Ovary (tissue), 10 donors: ENCODE measurements at places on chromosomes 13 and 19. TPM values are rescaled to one million over a fixed set of nuclear protein-coding genes. Genes with fewer than 3 reads are reported as not detected.

DNA sequence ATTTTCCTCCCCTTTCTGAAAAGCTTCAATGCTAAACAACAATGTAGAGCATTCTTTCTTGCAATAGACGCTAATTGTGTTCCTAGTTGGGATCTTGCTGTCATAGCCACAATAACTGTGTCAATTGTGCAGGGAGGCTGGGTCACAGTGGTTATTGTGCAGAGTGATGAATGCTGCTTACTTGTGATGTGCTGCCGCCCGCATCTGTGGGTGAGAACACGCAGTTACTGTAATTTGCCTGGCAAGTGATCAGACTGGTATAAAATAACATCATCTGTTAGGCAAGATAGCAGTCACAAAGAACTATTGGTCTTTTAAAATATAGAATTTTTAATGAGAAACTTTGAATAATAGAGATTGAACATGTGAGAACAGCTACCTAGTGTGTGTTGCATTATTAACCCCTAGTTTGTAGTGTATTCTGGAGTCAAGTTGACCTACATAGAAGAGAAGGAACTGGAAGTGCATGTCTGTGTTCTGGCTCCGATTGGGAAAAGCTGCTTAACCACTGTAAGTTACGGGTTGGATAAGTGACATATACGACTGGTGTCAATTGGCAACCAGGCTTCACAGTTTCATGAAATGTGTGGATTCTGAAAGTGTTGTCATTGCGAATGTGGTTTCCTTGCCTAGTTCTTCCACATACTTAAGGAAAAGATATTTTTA, 43.6 kb downstream of the SLAIN1 start:
- peaks cover 2% of the 10 kb centered on the region for H3K4me1 ChIP-seq
- H3K27ac ChIP-seq: no peak overlapping the region
- no peak for DNase-seq
- H3K4me3 ChIP-seq: no peak overlapping the region
- H3K27me3 ChIP-seq: no peaks in the 10 kb centered on the region

GRCh38 chr19:36009220-36009619, 607 bp upstream of the SYNE4 start:
- H3K27me3 ChIP-seq: no peaks in the 10 kb centered on the region
- H3K27ac ChIP-seq: peak overlapping the region; percentile 50
- H3K4me1 ChIP-seq: peaks cover 4% of the 10 kb centered on the region
- DNase-seq: peak; percentile 80

The LYL1 gene
- total RNA-seq: 2.9 TPM

GRCh38 chr13:101309014-101309619, 107.2 kb downstream of the NALCN start:
- H3K36me3 ChIP-seq: no peaks in the 10 kb centered on the region
- H3K27ac ChIP-seq: no peak overlapping the region
- no peak for DNase-seq
- H3K4me1 ChIP-seq: no peaks in the 10 kb centered on the region

GRCh38 chr13:67772807-67773453, 542.8 kb upstream of the PCDH9 start:
- H3K36me3 ChIP-seq: no peaks in the 10 kb centered on the region
- no peaks in the 10 kb centered on the region for H3K4me1 ChIP-seq
- H3K27ac ChIP-seq: no peak overlapping the region
- no peak for DNase-seq

DNA sequence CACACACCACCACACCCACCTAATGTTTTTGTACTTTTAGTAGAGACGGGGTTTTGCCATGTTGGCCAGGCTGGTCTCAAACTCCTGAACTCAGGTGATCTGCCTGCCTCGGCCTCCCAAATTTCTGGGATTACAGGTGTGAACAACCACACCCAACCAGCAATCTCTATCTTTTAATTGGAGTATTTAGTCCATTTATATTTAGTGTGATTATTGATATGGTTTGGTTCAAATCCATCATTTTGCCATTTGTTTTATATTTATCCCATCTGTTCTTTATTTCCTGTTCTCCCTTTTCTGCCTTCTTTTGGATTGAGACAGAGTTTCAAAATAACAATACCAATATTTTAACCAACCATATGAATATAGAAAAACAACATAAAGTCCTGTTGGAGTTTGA, 4.1 kb downstream of the ZNF420 start:
- H3K27me3 ChIP-seq: no peaks in the 10 kb centered on the region
- peaks cover 6% of the 10 kb centered on the region for H3K4me1 ChIP-seq
- no peak for DNase-seq
- H3K27ac ChIP-seq: no peak overlapping the region
- no peak overlapping the region for H3K4me3 ChIP-seq

DNA sequence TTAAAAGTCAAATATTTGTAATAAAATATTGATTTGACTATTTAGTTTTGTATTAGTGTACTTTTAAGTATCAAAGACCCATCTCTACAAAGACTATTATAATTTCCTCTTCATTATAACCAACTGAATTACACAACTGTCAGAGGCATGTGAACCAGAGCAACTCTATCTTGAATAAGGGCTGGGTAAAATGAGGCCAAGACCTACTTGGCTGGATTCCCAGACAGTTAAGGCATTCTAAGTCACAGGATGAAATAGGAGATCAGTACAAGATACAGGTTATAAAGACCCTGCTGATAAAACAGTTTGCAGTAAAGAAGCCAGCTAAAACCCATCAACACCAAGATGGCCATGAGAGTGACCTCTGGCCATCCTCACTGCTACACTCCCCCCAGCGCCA, 36.2 kb upstream of the ATP12A start:
- no peaks in the 10 kb centered on the region for H3K36me3 ChIP-seq
- H3K27me3 ChIP-seq: no peaks in the 10 kb centered on the region

GRCh38 chr13:112636401-112636975, 48.5 kb upstream of the TUBGCP3 start:
- no peaks in the 10 kb centered on the region for H3K27me3 ChIP-seq
- H3K27ac ChIP-seq: no peak overlapping the region
- no peaks in the 10 kb centered on the region for H3K36me3 ChIP-seq
- DNase-seq: no peak
- no peaks in the 10 kb centered on the region for H3K4me1 ChIP-seq
- no peak overlapping the region for H3K4me3 ChIP-seq

The TEX26 gene
- not detected for total RNA-seq

The NKPD1 gene
- 0.23 TPM for total RNA-seq

DNA sequence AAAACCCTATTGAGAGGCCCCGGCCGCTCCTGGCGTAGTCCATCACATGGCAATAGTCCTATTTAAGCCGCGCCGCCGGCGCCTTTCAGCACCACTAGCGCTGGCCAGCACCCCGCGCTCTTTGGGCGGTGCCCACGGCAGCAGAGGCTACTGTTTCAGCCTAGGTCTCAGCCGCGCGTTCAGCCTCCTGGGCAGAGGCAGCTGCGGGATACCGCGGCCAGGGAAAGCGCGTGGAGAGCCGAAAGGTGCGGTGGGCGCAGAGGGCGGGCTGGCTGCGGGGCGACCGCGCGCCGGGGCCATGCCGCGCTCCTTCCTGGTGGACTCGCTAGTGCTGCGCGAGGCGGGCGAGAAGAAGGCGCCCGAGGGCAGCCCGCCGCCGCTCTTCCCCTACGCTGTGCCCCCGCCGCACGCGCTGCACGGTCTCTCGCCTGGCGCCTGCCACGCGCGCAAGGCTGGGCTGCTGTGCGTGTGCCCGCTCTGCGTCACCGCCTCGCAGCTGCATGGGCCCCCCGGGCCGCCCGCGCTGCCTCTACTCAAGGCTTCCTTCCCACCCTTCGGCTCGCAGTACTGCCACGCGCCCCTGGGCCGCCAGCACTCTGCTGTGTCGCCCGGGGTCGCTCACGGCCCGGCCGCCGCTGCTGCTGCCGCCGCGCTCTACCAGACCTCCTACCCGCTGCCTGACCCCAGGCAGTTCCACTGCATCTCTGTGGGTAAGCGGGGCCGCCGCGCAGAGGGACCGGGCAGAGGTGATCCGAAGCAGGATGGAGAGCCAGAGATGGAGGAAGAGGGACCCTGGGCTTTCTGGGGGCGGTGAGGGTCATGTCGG, at the start of gene GSX1:
TSS of gene GSX1 (plus strand) at position 91 of the 826 bp plus-strand sequence. CDS start at position 299, 208 bp downstream.
- DNase-seq: no peak
- H3K36me3 ChIP-seq: no peaks in the 10 kb centered on the region
- H3K27me3 ChIP-seq: peaks cover 5% of the 10 kb centered on the region
- H3K4me1 ChIP-seq: peaks cover 5% of the 10 kb centered on the region
- peak within 1 kb of the TSS; percentile 24 for H3K4me3 ChIP-seq

DNA sequence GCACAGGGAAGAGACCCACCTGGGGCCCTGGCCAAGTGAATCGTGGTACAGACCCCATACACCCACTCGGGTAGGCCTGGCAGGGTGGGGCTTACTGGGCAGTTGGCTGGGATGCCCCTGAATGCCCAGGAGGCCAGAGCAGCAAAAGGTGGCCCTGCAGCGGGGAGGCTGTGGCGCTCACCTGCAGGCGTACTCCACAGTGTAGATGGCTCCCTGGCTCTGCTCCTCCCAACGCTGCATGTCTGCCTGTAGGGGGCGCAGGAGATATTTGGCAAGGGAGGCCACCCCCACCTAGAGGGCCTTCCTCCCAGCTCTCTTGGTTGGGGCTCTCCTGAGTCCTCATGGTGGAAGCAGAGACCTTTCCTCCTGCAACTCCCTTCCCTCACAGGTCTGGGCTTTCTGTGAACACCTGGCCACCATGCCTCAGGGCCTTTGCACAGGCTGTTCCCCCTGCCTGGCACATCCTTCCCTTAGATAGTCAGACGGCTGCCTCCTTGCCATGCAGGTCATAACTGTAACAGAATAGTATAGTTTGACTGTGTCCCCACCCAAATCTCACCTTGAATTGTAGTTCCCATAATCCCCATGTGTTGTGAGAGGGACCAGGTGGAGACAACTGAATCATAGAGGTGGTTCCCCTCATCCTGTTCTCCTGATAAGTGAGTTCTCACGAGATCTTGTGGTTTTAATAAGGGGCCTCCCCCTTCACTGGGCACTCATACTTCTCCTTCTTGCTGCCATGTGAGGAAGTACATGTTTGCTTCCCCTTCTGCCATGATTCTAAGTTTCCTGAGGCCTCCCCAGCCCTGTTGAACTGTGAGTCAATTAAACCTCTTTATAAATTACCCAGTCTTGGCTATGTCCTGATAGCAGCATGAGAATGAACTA, 5.9 kb downstream of the BORCS8 start:
- H3K27ac ChIP-seq: no peak overlapping the region
- H3K4me1 ChIP-seq: peaks cover 4% of the 10 kb centered on the region
- no peak overlapping the region for H3K4me3 ChIP-seq
- DNase-seq: no peak
- no peaks in the 10 kb centered on the region for H3K27me3 ChIP-seq

DNA sequence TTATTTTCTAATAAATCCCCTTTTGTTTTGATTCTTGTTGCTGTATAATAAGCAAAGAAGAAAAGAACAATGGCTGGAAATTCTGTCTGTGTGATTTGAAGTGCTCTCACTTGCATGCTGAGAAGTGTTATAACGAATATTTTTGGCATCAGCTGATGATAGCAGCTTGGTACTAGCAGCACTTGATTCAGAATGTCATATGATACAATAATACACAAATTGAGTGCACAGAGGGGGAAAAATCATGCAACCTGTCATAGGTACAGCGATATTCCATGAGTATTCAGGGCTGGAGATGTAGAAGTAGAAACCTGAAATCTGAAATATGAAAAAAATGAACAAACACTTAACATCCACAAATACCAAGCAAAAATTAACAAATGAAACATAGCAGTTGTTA, 108.1 kb downstream of the FGF14 start:
- H3K27ac ChIP-seq: no peak overlapping the region
- H3K36me3 ChIP-seq: no peaks in the 10 kb centered on the region
- DNase-seq: no peak
- H3K4me3 ChIP-seq: no peak overlapping the region
- no peaks in the 10 kb centered on the region for H3K4me1 ChIP-seq
- H3K27me3 ChIP-seq: no peaks in the 10 kb centered on the region

- H3K4me1 ChIP-seq: peaks cover 40% of the 10 kb centered on the region
- no peaks in the 10 kb centered on the region for H3K36me3 ChIP-seq
- peak overlapping the region; percentile 52 for H3K4me3 ChIP-seq
- H3K27me3 ChIP-seq: no peaks in the 10 kb centered on the region
- H3K27ac ChIP-seq: peak overlapping the region; percentile 84
- no peak for DNase-seq
These were observed 7.7 kb upstream of the CIRBP start for GRCh38 chr19:1261538-1261797.

- no peak overlapping the region for H3K27ac ChIP-seq
- H3K27me3 ChIP-seq: no peaks in the 10 kb centered on the region
- peaks cover 1% of the 10 kb centered on the region for H3K4me1 ChIP-seq
- no peaks in the 10 kb centered on the region for H3K36me3 ChIP-seq
- DNase-seq: no peak
These were observed 8.3 kb downstream of the GTF3A start for GRCh38 chr13:27432611-27433210.

The ZNF579 gene
- 17.2 TPM for total RNA-seq

The OVOL3 gene
- not detected for total RNA-seq

DNA sequence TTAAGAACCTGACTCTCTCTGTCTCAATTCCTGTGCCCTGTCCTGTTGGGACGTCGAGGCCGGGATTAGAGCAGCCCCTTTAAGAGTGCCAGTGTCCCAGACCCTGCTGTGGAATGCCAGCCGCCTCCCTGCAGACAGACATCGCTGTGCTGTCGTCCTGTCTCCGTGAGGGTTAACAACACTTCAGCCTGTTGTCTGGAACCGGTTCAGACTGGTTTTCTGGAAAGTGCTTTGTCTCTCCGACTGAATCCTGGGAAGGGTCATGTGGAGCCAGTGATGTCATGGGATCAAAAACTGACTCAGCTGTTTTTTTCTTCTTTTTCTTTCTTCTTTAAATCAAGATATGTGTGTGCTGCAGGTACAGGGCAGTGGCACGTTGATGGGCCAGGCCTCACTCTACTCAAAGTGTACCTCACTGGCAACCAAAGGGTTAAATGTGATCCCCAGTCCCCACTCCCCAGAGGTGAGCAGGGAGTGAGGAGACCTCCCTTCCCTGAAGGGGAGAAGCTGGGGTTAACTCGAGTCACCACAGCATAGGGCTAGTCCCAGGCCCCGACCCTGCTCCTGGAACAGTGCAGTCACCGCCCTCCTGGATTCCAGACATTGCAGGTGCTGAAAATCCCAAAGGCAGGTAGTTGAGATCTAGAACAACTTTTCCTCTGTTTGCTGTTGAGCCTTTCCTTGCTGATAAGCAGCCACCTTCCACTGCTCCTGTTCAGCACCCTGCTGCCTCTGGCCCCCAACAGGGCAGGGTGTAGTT, 50.8 kb downstream of the TSSK6 start:
- H3K27ac ChIP-seq: peak overlapping the region; percentile 80
- peaks cover 39% of the 10 kb centered on the region for H3K4me1 ChIP-seq
- no peak overlapping the region for H3K4me3 ChIP-seq
- DNase-seq: peak; percentile 55
- no peaks in the 10 kb centered on the region for H3K36me3 ChIP-seq

GRCh38 chr19:3660493-3661219, 34.1 kb upstream of the CACTIN start:
- H3K4me3 ChIP-seq: no peak overlapping the region
- peaks cover 2% of the 10 kb centered on the region for H3K4me1 ChIP-seq
- no peaks in the 10 kb centered on the region for H3K36me3 ChIP-seq
- no peak for DNase-seq
- H3K27ac ChIP-seq: no peak overlapping the region

DNA sequence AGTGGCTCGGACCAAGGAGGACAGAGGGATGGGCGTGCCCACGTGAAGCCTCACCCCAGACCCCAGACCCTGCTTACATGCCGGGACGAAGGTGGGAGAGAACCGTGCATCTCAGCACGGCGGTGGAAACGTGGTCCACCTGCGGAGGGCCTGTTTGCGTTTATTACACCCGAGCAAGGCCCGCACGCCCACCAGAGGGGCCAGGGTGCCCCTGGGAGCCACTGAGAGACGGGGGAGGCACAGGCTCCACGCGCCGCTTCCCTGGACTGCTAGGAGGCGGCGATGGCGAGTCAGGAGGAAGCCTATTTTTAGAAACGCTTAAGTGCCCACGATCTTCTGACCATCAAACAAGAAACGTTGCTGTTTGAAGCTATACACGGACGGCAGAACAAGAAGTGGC, 80.7 kb downstream of the ATP11A start:
- H3K36me3 ChIP-seq: no peaks in the 10 kb centered on the region
- H3K4me3 ChIP-seq: no peak overlapping the region
- H3K4me1 ChIP-seq: peaks cover 3% of the 10 kb centered on the region
- H3K27ac ChIP-seq: no peak overlapping the region
- H3K27me3 ChIP-seq: no peaks in the 10 kb centered on the region
- no peak for DNase-seq
